Calu3 (cell line): ENCODE measurements at places on chromosomes 2 and 18. TPM values are rescaled to one million over a fixed set of nuclear protein-coding genes. Genes with fewer than 3 reads are reported as not detected.

GRCh38 chr18:45889419-45890064 is 64.1 kb downstream of the SIGLEC15 start:
- no peak for DNase-seq
- peaks cover 4% of the 10 kb centered on the region for H3K36me3 ChIP-seq
- H3K4me3 ChIP-seq = no peak overlapping the region
- H3K27me3 ChIP-seq = no peaks in the 10 kb centered on the region

Gene OBSL1
- 65.9 and 76.5 TPM in 2 replicates for total RNA-seq

Gene CROCC2
- total RNA-seq = not detected in 2 replicates

Gene NOP58
- 159 and 161 TPM in 2 replicates for total RNA-seq

Gene ZSWIM2
- total RNA-seq = not detected in 2 replicates

DNA sequence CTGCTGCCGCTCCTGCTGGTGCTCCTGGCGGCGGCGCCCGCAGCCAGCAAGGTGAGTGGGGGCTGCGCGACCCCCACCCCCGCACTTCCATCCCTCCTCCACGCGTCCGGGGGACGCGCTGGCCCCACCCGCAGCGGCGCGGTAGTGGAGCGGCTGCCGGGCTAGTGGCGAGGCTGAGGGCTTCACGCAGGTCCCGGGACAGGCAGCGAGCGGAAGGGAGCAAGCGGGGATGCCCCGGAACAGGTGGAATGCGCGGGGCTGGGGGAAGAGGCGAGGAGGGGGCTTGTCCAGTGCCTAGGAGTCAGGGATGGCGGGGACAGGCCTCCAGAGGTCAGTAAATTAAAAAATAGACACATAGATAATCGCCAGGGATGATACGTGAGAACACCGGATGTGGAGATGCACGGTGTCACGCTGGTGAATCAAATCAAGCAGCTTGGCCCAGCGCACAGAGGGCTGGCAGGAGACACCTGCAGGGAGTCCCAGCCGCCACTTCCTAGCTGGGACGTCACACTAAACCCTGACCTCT is 403 bp downstream of the COL4A3 start:
- DNase-seq = peak; percentile 49
- H3K4me1 ChIP-seq = peaks cover 39% of the 10 kb centered on the region
- no peak overlapping the region for H3K27ac ChIP-seq
- H3K27me3 ChIP-seq = no peaks in the 10 kb centered on the region

DNA sequence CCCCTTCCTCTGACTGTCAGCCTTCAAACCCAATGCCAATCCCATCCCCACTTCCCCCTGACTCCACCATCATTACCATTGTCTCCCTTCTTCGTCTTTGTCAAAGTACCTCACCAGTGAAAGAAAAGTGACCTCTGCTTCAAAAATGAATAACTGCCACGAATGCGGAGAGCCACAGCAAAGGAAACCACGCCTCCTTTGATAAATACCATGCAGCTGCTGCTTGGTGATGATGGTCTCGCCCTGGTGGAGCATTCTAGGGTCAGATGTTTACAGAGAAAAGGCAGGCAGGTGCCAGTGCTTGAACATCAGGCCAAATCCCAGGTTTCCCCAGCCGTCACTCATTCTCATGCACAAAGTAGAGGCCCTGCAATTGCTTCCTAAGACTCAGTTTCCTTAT is 162.2 kb downstream of the BCL11A start:
- no peak for DNase-seq
- no peaks in the 10 kb centered on the region for H3K36me3 ChIP-seq
- H3K27me3 ChIP-seq = peaks cover 23% of the 10 kb centered on the region
- no peak overlapping the region for H3K27ac ChIP-seq

Gene KIF1A
- 280 and 298 TPM in 2 replicates for total RNA-seq

DNA sequence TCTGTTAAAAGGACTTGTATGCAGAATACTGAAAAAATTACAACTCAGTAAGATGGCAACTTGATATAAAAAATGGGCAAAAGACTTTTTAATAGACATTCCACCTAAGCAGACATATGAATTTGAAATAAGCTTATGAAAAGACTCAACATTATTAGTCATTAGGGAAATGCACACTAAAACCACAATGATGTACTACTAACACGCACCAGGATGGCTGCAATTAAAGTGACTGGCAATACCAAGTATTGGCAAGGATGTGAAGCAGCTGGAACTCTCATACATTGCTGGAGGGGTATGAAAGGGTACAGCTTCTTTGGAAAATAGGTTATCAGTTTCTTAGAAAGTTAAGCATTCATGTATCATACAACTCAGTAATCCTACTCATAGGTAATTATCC is 3.2 kb upstream of the ENOSF1 start:
- no peak overlapping the region for H3K4me3 ChIP-seq
- no peak for DNase-seq
- no peaks in the 10 kb centered on the region for H3K27me3 ChIP-seq
- no peak overlapping the region for H3K27ac ChIP-seq
- peaks cover 30% of the 10 kb centered on the region for H3K36me3 ChIP-seq
